ENCODE measurements at places on chromosomes 12 and 14. TPM values are rescaled to one million over a fixed set of nuclear protein-coding genes. Genes with fewer than 3 reads are reported as not detected.

GRCh38 chr14:83830316-83830715 lies 1699.6 kb upstream of the FLRT2 start:
- no peak for DNase-seq

- no peak for DNase-seq
These were observed 5.0 kb upstream of the ADGRD1 start for GRCh38 chr12:130948751-130949150.

DNA sequence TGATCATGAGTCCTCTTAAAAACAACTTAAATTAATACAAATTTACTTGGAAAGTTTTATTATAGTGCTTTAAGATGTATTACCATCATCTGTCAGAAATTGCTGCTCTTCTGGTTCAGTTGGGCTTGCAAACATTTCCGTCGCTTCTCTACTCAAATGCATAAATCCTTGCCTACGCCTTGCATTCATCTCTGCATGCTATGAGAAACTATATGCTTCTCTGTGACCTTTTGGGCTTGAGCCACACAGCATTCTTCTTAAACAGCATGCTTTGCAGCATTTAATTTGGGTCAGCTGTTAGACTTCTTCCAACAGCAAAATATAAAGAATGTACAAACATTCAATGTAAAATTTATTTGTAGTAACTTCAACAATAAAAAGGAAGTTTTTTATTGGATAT lies 305.7 kb upstream of the FLRT2 start:
- DNase-seq: peak; percentile 48

DNA sequence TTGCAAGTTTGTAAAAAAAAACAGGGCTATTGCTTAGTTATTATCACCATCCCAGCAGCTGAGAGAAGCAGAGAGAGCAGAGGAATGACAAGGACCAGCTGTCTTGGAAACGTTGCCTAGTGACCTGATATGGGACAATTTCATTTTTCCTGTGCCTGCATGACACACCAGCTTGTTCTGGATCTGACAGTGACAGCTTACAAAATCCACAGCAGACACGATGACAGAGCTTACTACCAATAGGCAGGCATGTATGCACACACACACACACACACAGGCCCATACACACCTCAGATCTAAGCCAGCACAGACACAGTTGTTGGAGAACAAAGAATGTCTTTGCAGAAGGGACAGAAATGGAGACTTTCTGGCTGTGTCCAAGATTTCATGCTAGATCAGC lies 25.4 kb downstream of the HSPB8 start:
- peak; percentile 50 for DNase-seq

GRCh38 chr14:76456891-76457586 lies 81.1 kb downstream of the ESRRB start:
- DNase-seq: no peak

DNA sequence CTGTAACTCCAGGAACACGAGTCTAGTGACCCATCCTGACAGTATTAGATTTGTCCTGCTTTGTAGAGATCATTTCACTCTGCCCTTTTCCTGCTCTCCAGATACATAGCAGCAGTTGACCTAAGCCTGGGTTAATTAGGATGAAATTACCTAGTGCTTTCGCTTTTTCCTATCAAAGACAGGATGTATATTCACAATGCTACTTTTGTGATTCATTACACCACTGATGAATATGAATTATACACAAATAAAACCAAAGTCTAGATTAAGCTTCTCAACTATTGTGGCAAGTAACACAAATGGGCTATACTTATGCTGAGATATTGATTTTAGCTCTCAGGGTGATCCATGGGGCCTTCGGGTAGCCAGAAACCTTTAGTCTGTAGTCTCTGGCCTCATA lies 17.9 kb downstream of the CERS5 start:
- no peak for DNase-seq

DNA sequence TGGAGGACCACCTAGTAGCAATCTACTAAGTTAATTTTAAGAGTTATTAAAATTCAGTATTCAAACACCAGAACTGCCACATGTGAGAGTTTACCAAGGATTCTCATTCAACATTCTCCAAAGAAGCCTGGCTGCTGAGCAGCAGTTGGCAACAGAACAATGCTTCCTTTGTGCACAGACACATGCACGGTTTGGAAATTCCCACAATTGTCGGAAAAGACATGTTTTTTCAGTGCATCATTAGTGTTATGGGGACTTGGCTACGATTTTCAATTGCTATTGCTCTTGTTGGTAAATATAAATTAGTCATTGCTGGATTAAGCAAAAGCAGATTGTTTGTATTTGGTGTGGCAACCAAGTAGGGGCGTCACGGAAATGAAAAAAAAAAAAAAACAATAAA lies 22.2 kb downstream of the ST8SIA1 start:
- DNase-seq: peak; percentile 71

DNA sequence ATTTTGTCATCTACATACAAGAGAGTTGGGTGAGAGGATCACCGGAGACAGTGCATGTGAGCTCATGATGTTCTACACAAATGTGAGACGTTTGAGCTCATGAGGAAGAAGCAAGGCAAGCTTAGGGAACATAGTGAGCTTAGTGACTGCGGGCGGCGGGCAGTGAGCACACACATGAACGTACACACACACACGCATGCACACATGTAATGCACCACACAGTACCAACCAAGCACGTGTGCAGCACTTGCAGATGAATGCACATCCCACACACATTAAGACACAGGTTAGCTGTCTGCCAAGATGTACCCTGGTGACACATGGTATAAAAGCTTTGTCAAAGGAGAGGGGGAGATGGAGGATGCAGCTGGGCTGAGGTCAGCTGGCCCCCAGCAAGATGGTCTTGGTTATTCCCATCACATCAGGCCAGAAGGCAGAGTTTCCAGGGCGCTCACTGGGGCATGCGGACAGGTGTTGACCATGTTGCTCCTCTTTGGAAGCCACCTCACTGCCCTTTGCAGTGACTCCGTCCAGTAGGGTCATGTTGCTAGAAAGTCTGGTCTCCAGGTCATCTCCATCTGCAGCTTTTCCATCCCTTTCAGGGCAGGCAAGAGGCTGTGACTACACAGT lies 8.7 kb upstream of the CACNA2D4 start:
- DNase-seq: no peak

DNA sequence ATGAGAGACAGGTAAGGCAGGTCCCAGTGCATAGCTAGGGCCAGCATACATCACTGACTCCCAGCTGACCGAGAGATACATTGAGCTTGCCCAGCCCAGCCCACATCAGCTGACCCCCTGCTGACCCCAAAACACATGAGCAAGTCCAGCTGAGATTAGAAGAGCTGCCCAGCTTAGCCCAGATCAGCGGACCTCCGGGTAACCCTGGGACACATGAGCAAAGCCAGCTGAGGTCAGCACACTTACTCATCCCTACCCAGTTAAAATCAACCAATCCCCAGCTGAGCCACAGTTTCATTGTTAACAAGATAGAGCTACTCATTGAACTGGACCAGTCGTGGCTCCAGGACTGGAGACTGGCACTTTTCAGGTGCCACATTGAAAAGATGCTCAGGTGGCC lies 21.8 kb upstream of the FBXO34 start:
- DNase-seq: no peak

TRPV4 gene
- 0.76 TPM for polyA plus RNA-seq

FANCM gene
- polyA plus RNA-seq: 13.1 TPM

CLEC9A gene
- 0.39 TPM for polyA plus RNA-seq

MGST1 gene
- 16.2 TPM for polyA plus RNA-seq

CLEC4D gene
- polyA plus RNA-seq: not detected

LRP6 gene
- 32.6 TPM for polyA plus RNA-seq

ARL6IP4 gene
- 112 TPM for polyA plus RNA-seq

All from muscle of back (tissue), 13 donors.